ENCODE measurements at places on chromosomes 1 and 21. TPM values are rescaled to one million over a fixed set of nuclear protein-coding genes. Genes with fewer than 3 reads are reported as not detected.

The CCDC24 gene
- 4.9 TPM for total RNA-seq

The RORC gene
- not detected for total RNA-seq

The SHISAL2A gene
- total RNA-seq: 0.65 TPM

The RO60 gene
- total RNA-seq: 119 TPM

DNA sequence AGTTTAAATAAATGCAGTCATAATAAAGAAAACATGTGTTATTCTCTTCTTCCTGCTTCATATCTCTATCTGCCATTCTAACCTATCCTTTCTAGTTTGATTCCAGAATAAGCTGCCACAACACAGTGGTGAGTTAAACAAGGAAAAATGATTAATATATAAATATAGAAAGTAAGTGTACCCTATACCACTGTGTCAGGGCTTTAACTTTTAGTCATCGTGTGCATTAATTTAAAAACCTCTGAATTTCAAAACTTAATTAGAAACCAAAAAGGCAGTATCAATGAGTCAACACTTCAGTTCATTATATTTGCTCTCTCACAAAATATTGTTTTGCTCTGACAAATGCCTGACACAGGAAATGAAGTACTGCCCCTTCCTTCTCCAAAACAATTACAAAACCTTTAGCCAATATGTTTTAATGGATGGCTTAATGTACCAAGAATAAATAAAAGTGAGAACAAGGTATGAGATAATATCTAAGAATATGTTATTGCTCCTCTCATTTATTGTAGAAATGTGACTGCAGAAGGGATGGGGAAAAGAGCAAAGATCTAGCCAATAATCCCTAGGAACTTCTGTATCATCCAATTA lies 634.8 kb downstream of the KCNT2 start:
- DNase-seq: no peak

DNA sequence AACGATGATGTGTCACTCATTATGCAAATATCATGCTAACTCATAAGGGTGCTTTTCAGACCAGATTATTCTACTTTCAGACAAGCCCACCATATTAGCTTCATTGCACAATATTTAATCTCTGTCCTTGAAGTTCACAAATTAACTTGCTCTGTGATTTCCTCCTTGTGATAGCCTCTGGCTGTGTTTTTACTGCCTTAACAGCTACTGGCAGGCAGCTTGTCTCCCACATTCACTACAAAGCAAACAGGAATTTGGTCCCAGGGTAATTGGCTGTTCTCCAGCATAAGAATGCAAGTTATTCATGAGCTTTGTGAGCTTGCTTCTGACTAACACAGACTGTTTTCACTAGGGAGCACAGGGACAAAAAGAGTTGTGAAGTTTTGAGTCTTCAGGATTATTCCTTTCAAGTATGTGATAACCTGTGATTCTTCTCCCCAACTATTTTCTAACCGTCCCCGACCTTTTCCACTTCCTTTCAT lies 87.9 kb upstream of the HMCN1 start:
- DNase-seq: peak; percentile 9

- DNase-seq: no peak
Measured at GRCh38 chr1:56156971-56157876, 422.1 kb downstream of the PLPP3 start.

- DNase-seq: no peak
Measured at GRCh38 chr1:29793653-29794348, 557.5 kb downstream of the PTPRU start.

DNA sequence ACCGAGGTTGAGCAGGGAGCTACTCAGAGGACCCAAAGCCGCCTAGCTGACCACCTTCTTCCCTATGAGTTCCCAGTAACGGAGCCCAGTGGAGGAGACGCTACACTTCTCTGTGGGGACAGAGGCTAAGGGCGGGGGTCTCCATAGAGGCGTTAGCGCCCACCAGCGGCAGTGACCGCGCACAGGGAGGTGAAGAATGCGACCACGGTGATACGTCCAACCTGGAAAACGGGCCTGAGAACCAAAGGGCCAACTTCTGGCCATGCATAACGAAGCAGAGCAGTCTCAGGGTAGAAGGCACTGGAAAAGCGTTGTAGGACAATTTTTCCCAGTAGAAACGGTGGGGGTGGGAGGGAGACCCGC lies 400 bp upstream of the COG2 start:
- DNase-seq: no peak

- DNase-seq: no peak
Measured at GRCh38 chr21:15162921-15163320, 98.1 kb upstream of the NRIP1 start.

- no peak for DNase-seq
Measured at GRCh38 chr1:247865416-247865815, 8.4 kb downstream of the TRIM58 start.

- no peak for DNase-seq
Measured at GRCh38 chr1:83791821-83792437, 207.0 kb downstream of the TTLL7 start.

DNA sequence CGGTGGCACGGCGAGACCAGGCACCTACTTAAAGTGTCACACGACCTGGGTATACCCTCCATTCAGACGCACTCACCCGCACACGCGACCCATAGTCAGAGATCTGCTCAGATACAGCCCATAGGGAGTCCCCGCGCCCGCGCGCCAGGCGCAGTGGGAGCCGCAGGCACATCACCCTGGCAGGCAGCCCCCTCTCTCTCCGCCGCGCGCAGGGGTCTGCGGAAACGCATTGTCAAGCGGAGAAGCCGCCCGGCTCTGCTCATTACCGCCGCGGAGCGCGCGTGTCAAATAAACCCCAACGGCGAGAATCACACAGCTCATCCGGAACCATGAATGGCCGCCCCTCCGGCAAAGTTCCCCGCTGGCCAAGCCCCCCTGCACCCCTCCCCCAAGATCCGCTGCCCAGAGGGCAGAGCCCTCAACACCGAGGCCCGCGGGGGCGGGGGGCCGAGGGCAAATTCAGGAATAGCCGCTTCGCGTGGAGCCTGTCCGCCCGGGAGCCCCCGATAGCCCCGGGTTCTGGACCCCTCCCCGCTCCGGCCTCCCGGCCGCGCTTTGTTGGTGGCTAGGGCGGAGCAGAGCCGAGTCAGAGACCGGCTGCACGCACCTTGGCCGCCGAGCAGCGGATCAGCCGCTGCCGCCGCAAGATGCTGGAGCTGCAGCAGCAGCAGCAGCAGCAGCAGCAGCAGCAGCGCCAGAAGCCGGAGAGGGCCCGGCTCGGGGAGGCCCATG lies 522 bp downstream of the LRP8 start:
- DNase-seq: peak; percentile 63

DNA sequence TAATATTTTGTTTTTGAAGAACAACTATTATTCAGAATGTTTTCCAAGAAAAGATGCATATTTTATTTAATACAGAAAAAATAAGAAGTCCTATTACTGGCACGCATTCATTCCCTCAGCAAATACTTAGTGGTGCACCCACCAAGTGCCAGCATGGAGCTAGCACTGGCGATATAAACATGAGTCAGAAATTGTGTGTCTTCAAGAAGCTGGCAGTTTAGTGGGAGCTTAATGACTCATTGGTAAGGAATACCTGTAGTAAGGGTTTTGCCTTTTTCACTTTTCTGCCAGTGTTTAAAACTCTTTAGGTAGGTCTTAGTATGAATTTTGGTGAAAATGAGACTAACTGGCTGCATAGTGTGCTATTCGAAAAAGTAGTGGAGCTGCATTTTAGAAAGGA lies 6.3 kb downstream of the MAGI3 start:
- DNase-seq: no peak

DNA sequence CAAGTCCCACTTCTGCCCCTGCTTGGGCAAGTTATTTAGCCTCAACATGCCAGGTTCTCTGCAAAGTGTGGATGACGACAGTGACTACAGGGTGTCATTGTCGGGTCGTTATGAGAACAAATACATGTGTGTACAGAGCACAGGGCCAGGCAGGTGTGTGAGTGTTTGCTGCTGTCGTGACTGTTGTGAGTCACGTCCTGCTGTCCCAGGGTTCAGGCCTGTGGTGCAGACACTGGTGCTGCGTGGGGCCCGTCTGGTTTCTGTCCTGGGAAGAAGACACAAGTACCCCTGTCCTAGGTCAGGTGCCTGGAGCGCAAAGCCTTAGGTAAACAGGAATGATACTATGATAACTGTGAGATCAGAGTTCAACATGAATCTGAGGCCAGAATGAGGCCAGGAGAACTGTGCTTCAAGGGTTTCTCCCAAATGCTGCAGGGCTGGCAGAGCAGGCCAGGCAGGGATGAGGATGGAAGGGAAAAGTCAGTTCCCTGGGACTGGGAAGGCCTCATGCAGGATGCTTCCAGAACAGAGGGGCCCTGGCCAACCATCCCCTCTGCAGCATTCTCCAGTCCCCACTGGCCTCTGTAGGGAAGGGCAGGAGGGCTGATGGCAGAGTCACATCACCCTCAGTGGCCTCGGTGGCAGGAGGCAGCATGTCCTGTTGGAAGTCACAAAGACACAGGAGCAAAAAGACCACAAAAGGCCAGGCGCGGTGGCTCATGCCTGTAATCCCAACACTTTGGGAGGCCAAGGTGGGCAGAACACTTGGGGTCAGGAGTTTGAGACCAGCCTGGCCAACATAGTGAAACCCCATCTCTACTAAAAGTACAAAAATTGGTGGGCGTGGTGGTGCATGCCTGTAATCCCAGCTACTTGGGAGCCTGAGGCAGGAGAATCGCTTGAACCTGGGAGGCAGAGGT lies 15.7 kb downstream of the GPR157 start:
- no peak for DNase-seq

- DNase-seq: no peak
Measured at GRCh38 chr1:203640723-203641502, 14.3 kb downstream of the ATP2B4 start.

DNA sequence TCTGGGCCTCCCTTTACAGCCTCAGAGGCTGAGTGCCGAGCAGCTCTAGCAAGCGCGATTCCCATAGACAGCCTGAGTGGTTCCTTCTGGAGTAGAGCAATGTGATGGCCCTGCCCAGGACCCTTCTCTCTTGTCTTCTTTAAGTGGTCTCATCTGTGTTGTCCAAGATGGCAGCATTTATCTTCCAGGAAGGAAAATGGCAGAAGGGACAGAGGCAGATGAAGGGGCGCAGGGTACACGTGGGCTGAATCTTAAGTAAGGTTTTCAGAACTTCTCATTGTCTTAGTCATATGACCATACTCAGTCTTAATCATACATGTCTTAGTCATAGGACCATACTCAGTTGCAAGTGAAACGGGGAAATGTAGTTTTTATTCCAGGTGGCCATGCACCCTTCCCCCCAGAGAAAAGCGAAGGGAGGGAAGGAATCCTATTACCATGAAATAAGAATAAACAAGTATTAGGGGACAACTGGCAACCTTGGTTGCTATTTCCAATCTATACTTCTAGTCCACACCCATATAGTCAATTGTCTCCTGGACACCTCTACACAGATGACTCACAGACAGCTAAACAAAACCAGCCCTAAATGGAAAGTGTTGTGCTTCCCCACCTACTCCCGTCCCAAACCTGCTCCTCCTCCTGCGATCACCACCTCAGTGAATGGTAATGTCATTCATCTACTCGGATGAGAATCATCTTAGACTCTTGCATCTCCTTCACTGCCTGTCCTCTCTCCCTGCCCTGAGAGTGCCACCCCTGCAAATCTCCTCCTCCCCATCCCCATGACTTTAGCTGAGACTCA lies 13.3 kb downstream of the OVAAL start:
- DNase-seq: no peak

DNA sequence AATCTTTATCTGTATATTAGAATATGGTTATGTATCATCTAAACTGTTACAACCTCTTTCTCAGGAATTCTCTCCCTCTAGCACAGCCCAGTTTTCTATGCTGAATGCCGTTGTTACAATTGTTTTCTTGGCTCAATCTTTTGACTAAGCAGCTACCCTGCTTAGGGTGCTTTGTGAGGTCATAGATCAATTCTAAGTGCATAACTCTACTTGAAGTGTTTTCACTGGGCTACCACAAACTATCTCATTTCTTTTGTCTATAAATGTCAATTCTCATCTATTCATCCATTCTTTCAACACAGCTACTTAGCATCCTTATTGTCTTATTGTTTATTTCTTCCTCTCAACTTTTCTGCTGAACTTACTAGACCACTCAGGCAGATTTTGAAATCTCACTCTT lies 77.1 kb downstream of the CEP350 start:
- DNase-seq: no peak

DNA sequence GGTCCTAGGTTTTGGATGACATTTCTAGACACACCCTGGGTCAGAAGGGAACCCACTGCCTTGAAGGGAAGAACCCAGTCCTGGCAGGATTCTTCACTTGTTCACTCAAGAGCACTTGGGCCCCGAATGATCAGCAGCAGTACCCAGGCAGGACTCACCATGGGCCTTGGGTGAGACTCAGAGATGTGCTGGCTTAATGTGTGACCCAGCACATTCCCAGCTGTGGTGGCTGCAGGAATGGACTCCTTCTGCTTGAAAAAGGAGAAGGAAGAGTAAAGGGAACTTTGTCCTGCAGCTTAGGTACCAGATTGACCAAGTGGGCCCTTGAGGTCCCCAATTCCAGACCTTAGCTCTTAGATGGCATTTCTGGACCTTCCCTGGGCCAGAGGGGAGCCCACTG lies 12.3 kb upstream of the SMAP2 start:
- no peak for DNase-seq

DNA sequence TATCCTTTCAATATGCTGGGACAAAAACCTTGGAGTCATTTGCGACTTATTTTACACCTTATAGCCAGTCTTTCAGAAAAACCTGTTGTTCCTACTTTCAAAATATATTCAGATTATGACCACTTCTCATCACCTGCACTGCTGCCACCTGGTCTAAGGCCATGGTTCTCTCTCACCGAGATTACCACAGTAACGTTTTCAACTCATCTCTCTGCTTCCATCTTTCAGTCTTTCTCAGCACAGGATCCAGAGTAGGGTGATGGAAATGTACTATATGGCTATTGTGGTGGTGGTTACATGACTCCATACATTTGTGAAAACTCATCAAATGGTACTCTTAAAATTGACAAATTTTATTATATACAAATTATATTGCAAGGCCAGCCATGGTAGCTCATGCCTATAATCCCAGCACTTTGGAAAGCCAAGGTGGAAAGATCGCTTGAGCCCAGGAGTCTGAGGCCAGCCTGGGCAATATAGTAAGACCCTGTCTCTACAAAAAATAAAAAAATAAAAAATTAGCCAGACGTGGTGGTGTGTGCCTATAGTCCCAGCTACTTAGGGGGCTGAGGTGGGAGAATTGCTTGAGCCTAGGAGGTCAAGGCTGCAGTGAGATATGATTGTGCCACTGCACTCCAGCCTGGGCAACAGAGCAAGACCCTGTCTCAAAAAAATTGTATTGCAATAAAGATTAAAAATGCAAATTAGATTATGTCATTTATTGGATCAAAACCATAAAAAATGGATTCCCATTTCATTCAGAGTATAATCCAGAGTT lies 120.9 kb upstream of the PPP2R5A start:
- no peak for DNase-seq

- DNase-seq: no peak
Measured at GRCh38 chr1:187121661-187122060, 292.9 kb downstream of the PLA2G4A start.
